Kidney (tissue), 22 donors: ENCODE measurements at places on chromosomes 16 and 17. TPM values are rescaled to one million over a fixed set of nuclear protein-coding genes. Genes with fewer than 3 reads are reported as not detected.

Gene KRTAP1-1
- not detected for total RNA-seq

Gene TTYH2
- 7.1 TPM for total RNA-seq

Gene PARN
- 32.5 TPM for total RNA-seq

Gene KRT33B
- total RNA-seq = not detected

Gene ZNF778
- total RNA-seq = 12.7 TPM

Gene SGCA
- total RNA-seq = 4.2 TPM

Gene SHISA6
- 1.0 TPM for total RNA-seq

Gene RMI2
- 4.6 TPM for total RNA-seq

Gene KRT36
- not detected for total RNA-seq

Gene PRDM7
- not detected for total RNA-seq

Gene HASPIN
- 0.38 TPM for total RNA-seq

Gene AURKB
- 2.8 TPM for total RNA-seq

Gene KRTAP9-4
- total RNA-seq = not detected

Gene TBC1D28
- total RNA-seq = not detected

Gene TEDC2
- total RNA-seq = 1.4 TPM

Gene SEPTIN12
- not detected for total RNA-seq
